ENCODE measurements at places on chromosomes 1 and 21. TPM values are rescaled to one million over a fixed set of nuclear protein-coding genes. Genes with fewer than 3 reads are reported as not detected.

Gene PRRX1
- 270 TPM for total RNA-seq

Gene POU3F1
- total RNA-seq, result 0.17 TPM

Gene LCE1D
- total RNA-seq, result not detected

Gene DMRTA2
- total RNA-seq, result 0.15 TPM

Measured in smooth muscle cell of trachea (primary cell).